Ammon's horn (tissue), 1 donor: ENCODE measurements at places on chromosomes 5 and 9.

- no peak for DNase-seq
Observed at GRCh38 chr5:100575815-100576214, 40.6 kb downstream of the FAM174A start.

DNA sequence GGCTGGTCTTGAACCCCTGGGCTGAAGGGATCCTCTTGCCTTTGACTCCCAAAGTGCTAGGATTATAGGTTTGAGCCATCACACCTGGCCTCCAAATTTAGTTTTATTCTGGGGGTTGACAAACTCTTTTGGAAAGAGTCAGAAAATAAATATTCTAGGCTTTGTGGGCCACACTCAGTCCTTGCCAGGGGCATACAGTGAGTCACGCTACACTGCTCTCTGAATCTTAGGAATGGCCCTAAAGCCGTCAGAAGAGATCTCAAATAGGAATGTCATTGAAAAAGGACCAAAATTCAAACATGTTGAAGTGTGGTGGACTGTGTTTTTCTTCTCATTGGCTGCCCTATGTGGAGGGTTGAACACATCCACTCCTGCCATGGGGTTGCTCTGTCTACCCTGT lies 127.7 kb upstream of the BASP1 start:
- DNase-seq, result no peak

- no peak for DNase-seq
Observed at GRCh38 chr5:144487761-144488160, 317.1 kb downstream of the KCTD16 start.

- DNase-seq, result no peak
Observed at GRCh38 chr5:169423580-169424278, 122.8 kb upstream of the SLIT3 start.

DNA sequence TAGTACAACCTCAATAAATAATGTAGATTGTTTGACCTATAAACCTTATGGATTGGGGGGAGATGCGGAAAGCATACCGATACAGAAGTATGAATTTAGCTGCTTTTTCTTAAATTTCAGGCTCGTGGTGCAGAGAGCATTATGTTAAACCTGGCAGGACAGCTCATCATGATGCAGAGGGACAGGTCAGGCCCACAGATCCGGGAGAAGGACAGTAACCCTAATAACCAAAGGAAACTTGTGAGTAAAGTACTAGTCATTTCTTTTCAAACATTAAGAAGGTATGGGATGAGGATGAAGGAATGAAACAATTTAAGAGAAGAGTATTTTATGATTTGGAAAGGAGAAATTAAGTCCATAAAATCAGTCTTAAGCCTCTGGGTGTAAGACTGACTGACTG lies 70.5 kb downstream of the ERMP1 start:
- no peak for DNase-seq
